Large intestine (tissue), 12 donors: ENCODE measurements at places on chromosomes 1 and 21. TPM values are rescaled to one million over a fixed set of nuclear protein-coding genes. Genes with fewer than 3 reads are reported as not detected.

The ACP6 gene
- polyA plus RNA-seq: 21.8 TPM

The LIPI gene
- 0.21 TPM for polyA plus RNA-seq

DNA sequence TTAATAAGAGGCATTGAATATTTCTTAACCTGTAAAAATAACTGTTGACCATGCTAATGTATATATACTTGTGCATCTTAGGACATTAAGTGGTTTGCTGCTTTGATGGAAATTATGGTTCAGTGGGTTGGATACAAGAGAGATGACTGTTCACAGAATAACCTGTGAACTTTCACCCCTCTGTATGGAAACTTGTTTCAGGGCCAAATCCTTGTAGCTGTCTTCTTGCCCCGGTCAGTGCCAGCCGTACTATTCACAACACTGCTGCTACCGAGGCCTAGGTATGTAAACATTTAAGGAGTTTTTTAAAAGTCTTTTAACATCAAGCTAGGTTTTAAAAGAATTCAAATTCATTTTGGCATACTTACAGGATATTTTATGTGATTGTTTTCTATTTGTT, 16.1 kb downstream of the DONSON start:
- peaks cover 59% of the 10 kb centered on the region for H3K36me3 ChIP-seq
- H3K27ac ChIP-seq: no peak overlapping the region
- H3K27me3 ChIP-seq: no peaks in the 10 kb centered on the region
- no peak for DNase-seq
- H3K4me3 ChIP-seq: no peak overlapping the region

- H3K4me1 ChIP-seq: no peaks in the 10 kb centered on the region
- no peaks in the 10 kb centered on the region for H3K27me3 ChIP-seq
- no peak overlapping the region for H3K27ac ChIP-seq
- no peak for DNase-seq
Observed at GRCh38 chr1:79235301-79236002, 228.9 kb upstream of the ADGRL4 start.

DNA sequence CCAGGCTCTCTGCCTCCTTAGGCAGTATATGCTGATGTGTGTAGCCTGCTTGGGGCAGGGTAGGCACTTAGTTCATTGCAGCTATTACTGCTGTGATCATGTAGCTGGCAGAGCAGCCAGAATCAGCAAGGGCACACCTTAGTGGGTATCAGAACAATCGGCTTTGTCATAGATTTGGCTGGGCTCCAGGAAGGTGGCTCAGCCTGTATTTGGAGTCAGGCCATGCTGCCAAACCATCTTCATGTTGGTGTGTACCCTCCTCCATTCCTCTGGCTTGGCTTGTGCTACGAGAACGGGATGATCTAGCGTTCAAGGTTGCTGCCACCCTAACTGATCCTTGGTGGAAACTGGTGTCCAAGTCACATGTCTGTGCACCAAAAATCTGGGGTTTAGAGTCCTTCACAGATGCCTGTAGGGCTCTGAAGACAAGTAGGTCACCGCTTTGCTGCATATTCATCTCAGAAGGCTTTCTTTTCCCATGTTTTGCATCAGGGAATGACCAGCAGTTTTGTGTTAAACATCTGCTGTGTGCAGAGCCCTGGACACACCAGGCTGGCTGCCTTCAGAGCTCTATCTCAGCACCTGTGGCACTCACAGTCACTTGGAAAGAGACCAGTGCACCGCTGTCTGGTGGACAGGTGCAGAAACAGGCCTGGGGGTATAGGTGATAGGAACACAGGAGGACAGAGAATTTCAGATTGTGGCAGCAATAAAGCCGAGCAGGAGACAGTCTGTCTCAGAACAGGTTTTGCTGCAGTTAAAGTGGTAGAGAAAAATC, 23.7 kb downstream of the VANGL1 start:
- DNase-seq: no peak
- H3K27me3 ChIP-seq: no peaks in the 10 kb centered on the region
- H3K36me3 ChIP-seq: peaks cover 70% of the 10 kb centered on the region
- no peak overlapping the region for H3K27ac ChIP-seq

- DNase-seq: no peak
- H3K4me1 ChIP-seq: no peaks in the 10 kb centered on the region
- H3K4me3 ChIP-seq: no peak overlapping the region
- peaks cover 15% of the 10 kb centered on the region for H3K36me3 ChIP-seq
- no peak overlapping the region for H3K27ac ChIP-seq
Observed at GRCh38 chr1:200837931-200838571, 34.7 kb upstream of the GPR25 start.

GRCh38 chr1:90795431-90795830, 78.3 kb upstream of the BARHL2 start:
- peaks cover 12% of the 10 kb centered on the region for H3K27me3 ChIP-seq
- no peak overlapping the region for H3K4me3 ChIP-seq
- no peaks in the 10 kb centered on the region for H3K36me3 ChIP-seq
- no peaks in the 10 kb centered on the region for H3K4me1 ChIP-seq

DNA sequence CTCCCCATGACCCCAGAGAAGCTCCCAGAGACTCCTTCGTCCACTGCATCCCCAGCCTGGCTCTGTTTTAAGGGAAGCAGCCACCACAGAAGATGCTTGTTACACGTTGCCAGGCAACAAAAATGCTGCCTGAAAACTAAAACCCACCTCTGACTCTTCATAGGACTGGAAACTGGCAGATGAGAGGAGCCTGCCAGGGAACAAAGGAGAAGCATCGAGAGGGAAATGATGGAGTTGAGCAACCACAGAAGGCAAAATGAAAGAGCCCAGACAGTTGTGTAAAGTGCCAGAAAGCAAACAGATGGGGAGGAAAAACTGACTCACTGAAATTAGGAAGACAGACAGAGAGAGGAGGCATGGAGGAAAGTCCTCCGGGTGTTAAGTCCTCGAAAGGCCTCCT, 118.4 kb downstream of the KCNN3 start:
- no peak overlapping the region for H3K4me3 ChIP-seq
- H3K27ac ChIP-seq: no peak overlapping the region
- H3K4me1 ChIP-seq: no peaks in the 10 kb centered on the region
- no peaks in the 10 kb centered on the region for H3K36me3 ChIP-seq
- peaks cover 50% of the 10 kb centered on the region for H3K27me3 ChIP-seq

DNA sequence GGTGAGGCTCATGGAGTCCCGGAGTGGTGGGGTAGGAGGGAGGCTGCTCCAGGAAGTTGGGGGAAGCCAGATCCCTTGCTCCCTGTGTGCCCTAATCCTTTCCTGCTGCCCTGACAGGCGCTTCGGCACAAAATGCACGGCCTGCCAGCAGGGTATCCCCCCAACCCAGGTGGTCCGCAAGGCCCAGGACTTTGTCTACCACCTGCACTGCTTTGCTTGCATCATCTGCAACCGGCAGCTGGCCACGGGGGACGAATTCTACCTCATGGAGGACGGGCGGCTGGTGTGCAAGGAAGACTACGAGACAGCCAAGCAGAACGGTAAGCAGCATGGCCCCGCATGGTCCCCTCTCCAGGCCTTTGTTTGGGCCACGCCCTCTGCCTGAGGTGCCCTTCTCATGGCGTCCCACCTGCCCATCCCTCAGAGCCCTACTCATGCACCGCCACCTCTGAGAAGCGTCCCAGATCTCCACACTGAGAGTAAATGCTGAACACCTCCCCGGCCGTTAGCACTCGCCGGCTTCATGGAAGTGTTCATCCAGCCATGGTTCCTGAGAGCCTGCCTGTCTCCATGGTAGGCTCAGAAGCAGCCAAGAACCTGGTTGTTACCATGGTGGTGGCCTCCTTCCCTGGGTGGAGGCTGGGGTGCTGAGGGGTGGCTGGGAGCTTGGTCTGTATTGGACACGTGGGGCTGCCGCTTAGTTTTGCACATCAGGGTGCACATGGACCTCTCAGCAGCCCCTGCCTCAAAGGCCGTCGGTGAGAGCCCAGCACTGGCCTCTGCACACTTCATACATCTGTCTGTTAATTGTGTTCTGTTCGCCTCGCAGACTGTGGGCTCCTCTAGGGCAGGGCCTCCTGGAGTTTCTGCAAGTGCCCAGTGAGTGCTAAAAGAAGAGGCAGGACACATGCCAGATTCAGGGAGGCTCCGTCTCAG, 36.5 kb downstream of the LHX4 start:
- H3K4me3 ChIP-seq: no peak overlapping the region
- H3K36me3 ChIP-seq: no peaks in the 10 kb centered on the region
- peaks cover 17% of the 10 kb centered on the region for H3K27me3 ChIP-seq
- no peak for DNase-seq
- H3K27ac ChIP-seq: no peak overlapping the region
